ENCODE measurements at places on chromosomes 3 and 15.

GRCh38 chr15:89335298-89336041 lies 846 bp upstream of the POLG start:
- peak; percentile 44 for DNase-seq

DNA sequence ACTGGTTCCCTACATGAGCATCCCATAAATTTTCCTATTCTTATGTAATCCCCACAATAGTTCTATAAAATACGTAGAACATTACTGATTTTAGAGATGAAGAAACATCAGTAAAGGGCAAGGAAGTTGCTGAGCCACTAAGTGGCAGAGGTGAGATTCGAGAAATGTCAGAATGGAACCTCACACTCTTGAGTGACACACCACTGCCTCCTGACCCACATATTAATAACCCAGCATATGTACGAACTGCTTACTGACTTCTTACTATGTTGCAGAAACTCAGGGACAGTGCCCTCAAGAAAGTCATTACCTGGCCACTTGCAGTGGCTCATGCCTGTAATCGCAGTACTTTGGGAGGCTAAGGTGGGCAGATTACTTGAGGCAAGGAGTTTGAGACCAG lies 1022.4 kb downstream of the FHIT start:
- DNase-seq = no peak

- DNase-seq = no peak
Observed at GRCh38 chr15:47470983-47471382, 246.3 kb upstream of the SEMA6D start.

DNA sequence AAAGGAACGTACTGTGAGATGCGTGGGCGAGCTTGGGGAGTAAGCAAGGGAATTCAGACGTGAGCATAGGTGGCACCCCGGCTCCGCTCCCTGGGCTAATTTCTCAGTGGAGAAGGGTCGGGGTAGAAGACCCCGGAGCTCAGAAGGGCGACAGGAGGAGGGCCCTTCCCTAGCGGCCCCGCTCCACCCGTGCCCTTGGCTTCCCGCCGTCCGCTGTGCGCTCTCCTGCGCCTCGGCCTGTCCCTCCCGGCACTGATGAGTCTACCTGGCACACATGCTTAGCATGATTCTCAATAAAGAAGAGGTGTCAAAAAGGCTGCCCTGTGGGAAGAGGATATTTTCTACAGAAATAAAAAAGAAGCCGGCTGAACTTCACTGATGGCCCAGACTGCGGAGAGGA lies 292.7 kb downstream of the OCA2 start:
- DNase-seq = no peak

- no peak for DNase-seq
Observed at GRCh38 chr3:78273326-78273725, 1233.4 kb downstream of the ROBO2 start.

- DNase-seq = no peak
Observed at GRCh38 chr3:72563690-72564370, 284.4 kb downstream of the SHQ1 start.

DNA sequence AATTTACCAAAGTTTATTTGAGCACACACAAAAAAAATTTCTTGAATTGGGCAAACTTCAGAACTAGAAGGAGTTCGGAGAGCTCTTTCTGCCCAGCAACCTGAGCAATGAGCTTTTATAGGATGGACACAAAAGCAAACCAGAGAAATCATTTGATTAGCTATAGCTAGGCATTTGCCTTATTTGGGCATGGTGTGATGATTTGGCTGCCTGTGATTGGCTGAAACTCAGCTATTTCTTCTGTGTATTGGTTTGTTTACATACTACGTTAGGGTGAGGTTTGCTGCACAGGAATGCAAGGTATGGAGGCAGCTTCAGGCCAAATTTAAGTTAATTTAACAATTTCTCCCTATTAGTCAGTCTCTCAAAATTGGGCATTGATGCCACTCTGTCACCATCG lies 65.1 kb downstream of the NEK11 start:
- no peak for DNase-seq

DNA sequence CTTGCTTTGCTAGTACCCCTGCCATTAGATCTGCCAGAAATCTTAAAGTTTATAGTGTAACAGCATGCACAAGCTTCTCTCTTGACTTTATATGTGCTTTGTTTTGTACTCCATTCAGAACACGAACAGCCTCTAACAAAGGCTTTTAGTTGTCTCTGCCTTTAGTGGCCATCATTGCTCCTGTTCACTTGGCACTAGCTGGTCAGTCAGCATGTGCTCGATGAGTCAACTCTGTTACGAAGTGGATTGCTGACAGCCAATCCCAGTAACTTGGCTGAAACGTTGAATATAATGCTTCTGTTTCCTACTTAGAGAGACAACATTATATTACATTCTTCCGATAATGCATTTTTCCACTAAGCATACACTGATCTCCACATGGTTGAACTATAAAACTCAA lies 349.2 kb downstream of the NAALADL2 start:
- DNase-seq = no peak

GRCh38 chr3:127224118-127224517 lies 31.2 kb downstream of the PRR23E start:
- DNase-seq = no peak

DNA sequence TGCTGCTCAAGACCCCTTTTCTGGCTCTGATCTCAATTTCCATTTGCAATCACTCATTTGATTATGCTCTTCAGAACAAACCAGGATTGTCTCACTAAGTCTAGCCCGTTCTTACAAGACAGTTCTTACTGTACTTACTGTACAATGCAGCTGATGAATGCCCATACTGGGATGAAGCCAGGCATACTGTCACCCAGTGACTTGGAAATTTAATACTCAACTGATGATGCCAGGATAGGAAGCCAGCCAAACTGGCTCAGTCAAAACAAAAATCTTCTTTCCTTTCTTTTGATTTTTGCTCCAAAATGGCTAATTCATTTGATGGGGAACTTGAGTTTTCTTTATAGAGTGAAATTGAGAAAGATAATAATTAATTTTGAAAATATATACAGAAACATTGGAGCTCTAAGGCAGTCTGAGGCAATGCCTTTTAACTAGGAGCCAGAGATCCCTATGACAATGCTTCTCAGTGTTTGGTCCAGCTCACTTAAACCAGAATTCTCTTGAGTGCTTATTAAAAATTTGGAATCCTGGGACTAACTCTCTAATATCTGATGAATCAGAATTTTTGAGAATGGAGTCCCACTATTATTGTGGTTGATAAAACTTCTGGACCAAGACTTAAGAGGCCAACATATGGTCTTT lies 265.6 kb upstream of the THBS1 start:
- no peak for DNase-seq

DNA sequence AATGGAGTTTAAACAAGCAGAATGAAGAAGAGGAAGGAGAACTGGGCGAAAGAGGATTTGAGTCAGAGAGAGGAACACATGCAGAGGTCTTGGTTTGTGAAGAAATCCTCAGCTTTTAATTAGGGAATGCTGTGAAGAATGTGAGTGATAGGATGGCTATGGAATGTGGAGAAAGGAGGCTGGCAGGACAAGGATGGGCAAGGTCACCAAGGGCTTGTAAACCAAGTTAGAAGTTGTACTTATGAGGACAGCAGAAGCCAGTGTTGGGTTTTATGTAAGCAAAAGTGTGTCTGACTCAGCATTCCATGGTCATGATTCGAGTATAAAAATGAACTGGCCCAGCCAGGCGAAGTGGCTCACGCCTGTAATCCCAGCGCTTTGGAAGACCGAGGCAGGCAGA lies 60.0 kb upstream of the IL12A start:
- no peak for DNase-seq

GRCh38 chr15:26738996-26739395 lies 33.9 kb downstream of the GABRB3 start:
- DNase-seq = no peak

DNA sequence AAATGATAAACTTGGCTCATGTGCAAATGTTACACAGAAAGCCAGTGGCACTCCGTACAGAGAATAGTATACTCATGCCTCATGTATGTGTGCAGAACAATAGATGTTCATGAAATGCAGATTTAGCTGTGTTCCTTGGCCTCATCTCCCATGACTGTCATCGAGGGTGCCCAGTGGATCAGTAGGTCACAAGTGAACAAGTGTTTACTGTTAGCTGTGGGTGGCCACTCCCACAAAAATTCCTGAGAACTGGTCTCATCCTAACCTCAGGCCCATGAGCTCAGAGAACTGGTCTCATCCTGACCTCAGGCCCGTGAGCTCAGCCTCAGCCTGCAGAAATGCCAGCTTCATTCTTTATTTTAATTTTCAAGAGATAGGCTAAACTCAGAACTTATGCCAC lies 124.1 kb downstream of the GADL1 start:
- DNase-seq = no peak

DNA sequence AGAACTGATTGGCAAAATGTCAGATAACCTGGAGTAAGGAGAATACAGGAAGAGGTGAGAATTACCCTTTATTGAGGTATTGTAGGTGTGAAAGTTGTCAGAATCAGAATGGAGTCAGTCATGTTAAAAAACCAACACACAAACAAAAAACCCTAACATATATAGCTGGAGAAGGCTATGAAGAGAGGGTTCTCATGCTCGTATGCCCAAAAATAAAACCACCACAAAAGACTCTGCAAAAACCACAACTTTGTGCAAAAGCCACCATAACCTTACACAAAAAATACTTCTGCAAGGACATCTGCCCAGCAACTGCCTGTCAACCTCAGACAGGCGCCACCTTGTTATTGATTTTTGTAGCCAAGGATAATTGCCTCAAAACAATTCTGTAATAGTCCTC lies 136.0 kb downstream of the CD47 start:
- DNase-seq = no peak

All from central memory CD4-positive, alpha-beta T cell (primary cell).